Activated CD8-positive, alpha-beta T cell treated with anti-CD3 and anti-CD28 coated beads for 36 hours (primary cell): ENCODE measurements at places on chromosomes 6 and 20. TPM values are rescaled to one million over a fixed set of nuclear protein-coding genes. Genes with fewer than 3 reads are reported as not detected.

DNA sequence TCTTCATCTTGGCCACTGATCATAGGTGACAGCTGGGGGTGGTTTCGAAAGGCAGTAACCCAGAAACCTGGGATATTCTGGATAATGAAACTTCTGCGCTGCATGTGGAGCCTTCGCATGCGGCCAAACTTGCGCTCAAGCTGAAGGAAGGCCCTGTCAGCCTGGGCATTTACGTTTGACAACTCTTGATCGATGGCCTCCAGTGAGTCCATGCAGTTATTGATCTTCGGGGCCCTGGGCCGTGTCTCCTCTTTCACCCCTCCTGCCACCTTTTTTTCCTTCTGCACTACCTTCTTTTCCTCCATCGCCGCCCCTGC lies 729 bp downstream of the TSPYL4 start:
- peaks cover 22% of the 10 kb centered on the region for H3K36me3 ChIP-seq
- DNase-seq: no peak
- no peaks in the 10 kb centered on the region for H3K27me3 ChIP-seq
- H3K4me3 ChIP-seq: no peak overlapping the region

- no peak overlapping the region for H3K4me3 ChIP-seq
- no peak overlapping the region for H3K27ac ChIP-seq
- peaks cover 2% of the 10 kb centered on the region for H3K27me3 ChIP-seq
- H3K36me3 ChIP-seq: no peaks in the 10 kb centered on the region
- H3K4me1 ChIP-seq: no peaks in the 10 kb centered on the region
- DNase-seq: no peak
Observed at GRCh38 chr6:154526996-154527395, 16.5 kb upstream of the CNKSR3 start.

DNA sequence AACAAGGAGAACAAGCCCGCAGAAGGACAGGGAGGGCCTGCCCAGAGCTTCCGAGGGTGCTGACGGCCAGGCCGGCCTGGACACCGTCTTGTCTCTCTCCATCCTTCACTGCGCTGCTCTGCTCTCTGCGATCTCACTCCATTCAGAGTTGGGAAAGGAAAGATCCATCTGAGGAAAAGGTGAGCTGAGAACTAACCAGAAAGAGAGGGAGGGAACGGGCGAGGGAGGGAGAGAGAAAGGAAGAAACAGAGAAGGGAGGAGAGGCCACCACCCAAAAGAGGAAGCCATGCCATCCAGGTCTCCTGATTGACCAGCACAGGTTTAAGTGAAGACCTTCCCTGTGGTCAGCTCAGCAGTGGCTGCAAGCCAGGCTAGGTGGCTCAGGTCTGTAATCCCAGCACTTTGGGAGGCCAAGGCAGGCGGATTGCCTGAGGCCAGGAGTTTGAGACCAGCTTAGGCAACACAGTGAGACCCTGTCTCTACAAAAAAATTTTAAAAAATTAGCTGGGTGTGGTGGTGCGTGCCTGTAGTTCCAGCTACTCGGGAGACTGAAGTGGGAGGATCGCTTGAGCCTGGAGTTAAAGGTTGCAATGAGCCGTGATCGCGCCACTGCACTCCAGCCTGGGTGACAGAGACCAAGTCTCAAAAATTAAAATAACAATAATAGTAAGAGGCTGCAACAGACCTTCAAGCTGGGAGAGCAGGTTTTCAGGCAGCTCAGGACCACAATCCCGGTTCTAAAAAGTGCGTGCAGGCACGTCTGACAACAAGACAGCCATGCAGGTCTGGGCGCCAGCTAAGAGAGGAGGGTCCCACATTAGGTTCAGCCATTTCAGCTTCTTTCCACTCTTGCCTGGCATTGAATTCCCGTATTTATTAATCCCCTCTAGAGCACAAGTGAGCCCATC lies 34.2 kb upstream of the DLGAP4 start:
- H3K27ac ChIP-seq: no peak overlapping the region
- no peaks in the 10 kb centered on the region for H3K36me3 ChIP-seq
- no peaks in the 10 kb centered on the region for H3K27me3 ChIP-seq
- H3K4me1 ChIP-seq: no peaks in the 10 kb centered on the region
- H3K4me3 ChIP-seq: no peak overlapping the region

- H3K27ac ChIP-seq: no peak overlapping the region
- peaks cover 11% of the 10 kb centered on the region for H3K27me3 ChIP-seq
- H3K4me1 ChIP-seq: no peaks in the 10 kb centered on the region
- no peak for DNase-seq
- H3K36me3 ChIP-seq: no peaks in the 10 kb centered on the region
Observed at GRCh38 chr6:78835817-78836216, 31.5 kb upstream of the IRAK1BP1 start.

The SSTR4 gene
- total RNA-seq: not detected

GRCh38 chr6:166849749-166850183 lies 106.6 kb downstream of the RNASET2 start:
- no peak for DNase-seq
- peaks cover 1% of the 10 kb centered on the region for H3K27me3 ChIP-seq
- H3K27ac ChIP-seq: no peak overlapping the region
- no peak overlapping the region for H3K4me3 ChIP-seq
- H3K4me1 ChIP-seq: no peaks in the 10 kb centered on the region
- H3K36me3 ChIP-seq: no peaks in the 10 kb centered on the region

The PCSK2 gene
- total RNA-seq: not detected

- H3K27me3 ChIP-seq: peaks cover 20% of the 10 kb centered on the region
- no peak overlapping the region for H3K27ac ChIP-seq
- no peaks in the 10 kb centered on the region for H3K4me1 ChIP-seq
- no peaks in the 10 kb centered on the region for H3K36me3 ChIP-seq
Observed at GRCh38 chr6:170013815-170014214, 262.4 kb downstream of the ERMARD start.

- H3K36me3 ChIP-seq: no peaks in the 10 kb centered on the region
- no peak overlapping the region for H3K27ac ChIP-seq
- no peaks in the 10 kb centered on the region for H3K27me3 ChIP-seq
Observed at GRCh38 chr20:22288957-22289356, 295.4 kb downstream of the FOXA2 start.

DNA sequence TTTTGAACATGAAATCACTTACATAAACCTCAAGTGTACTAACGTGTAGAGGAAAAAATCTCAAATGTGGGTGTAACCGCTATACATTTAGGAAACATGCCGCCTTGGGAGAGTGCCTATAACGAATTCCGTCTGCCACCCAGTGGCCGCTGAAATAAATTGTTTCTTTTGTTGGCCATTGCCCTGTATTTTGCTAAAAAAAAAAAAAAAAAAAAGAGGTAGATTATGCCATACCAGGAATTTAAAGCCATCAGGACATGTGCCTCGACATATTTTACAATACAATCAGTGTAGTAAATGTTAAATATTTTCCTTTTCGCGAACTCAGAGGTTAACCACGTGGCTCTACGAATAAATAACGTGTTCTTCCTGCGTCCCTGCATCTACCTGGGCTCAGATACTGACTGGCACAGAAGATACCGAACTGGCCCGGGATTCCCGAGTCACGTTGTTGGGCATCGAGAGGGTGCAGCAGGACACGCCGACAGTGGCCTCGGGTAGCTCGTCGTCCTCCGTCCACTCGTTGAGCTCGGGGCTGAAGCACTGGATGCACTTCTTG lies 14.3 kb downstream of the KLHL31 start:
- H3K27ac ChIP-seq: peak overlapping the region; percentile 88
- DNase-seq: peak; percentile 82

The RAB44 gene
- total RNA-seq: 0.07 TPM

The HNF4A gene
- not detected for total RNA-seq

The PLAGL2 gene
- total RNA-seq: 71.5 TPM
